CD4-positive, alpha-beta T cell treated with Interleukin-21 for 1 hour (primary cell): ENCODE measurements at places on chromosomes 4 and X.

DNA sequence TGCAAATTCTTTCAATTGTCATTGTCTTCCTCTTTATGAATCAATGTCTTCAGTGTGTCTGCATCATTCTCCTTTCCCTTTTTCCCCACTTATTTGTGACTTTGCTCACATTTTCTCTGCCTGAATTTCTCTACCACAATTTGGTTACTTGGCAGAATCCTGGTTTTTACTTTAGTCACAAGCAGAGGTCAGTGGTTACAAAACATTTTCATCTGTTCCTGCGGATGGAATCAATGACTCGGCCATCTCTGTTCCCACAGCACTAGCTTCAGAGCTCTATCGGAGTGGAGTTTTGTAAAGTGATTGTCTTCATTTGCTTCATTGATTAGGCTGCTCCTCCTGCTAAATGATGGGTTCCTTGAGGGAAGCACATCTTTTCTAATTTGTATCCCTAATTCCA is 501.3 kb upstream of the AADAT start:
- DNase-seq: no peak

GRCh38 chr4:175702703-175703102 is 109.4 kb downstream of the GPM6A start:
- no peak for DNase-seq

- DNase-seq: no peak
Observed at GRCh38 chrX:150268839-150269355, 94.2 kb upstream of the MAMLD1 start.

GRCh38 chr4:21733894-21734630 is 214.5 kb downstream of the KCNIP4 start:
- no peak for DNase-seq

GRCh38 chr4:145189981-145190380 is 9.6 kb upstream of the OTUD4 start:
- DNase-seq: no peak

DNA sequence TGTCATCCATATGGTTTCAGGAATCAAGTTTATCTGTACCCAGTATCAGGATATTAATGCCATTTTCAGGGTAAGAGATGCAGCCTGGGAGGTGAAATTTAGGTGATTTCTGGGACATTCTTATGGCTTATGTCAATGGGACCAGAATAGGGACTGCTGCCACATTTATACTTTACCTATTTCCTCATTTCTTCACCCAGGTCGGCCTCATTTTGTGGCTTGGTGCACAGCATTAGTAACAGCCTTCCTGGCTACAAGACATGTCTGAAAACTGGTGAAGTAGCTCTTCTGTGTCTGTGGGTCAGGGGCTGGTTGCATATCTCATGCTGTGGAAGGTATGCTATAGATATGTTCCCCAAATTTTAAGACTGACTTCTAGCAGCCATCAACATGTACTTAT is 284.8 kb downstream of the AFF2 start:
- no peak for DNase-seq

GRCh38 chr4:120084327-120084726 is 17.7 kb upstream of the MAD2L1 start:
- DNase-seq: no peak

DNA sequence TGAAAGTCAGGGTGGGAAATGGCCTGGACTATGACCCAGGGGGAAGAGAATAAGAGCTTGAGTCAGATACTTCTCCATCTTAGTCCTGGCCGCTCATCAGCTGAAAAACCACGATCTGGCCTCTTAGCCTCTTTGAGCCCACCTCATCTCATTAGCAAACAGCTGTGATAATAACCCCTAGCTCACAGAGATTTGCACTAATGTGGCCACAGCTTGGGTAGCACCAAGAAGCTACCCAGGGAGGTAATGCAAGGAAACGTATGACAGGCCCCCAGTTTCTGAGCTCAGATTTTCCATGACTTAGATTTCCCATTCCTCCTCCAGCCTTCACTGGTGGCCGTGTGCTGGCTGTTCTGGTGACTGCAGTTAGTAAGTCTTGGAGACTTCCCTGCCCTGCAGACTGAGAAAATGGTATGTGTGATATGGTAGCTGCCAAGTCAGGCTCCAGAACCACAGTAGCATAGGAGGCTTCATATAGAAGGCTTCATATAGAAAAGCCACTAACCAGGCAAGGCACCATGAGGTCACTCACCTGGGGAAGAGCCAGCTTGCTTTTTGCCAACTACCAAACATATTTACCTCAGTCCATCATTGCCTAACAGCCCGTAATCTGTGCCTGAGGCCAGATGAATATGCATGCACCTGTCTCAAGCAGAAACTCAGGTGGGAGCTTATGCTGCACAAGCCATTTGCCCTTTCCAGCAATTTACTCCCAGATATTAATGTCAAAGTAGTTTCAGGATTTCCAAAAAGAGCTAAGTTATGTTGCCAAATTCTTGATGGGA is 51.4 kb upstream of the GABRE start:
- DNase-seq: no peak

DNA sequence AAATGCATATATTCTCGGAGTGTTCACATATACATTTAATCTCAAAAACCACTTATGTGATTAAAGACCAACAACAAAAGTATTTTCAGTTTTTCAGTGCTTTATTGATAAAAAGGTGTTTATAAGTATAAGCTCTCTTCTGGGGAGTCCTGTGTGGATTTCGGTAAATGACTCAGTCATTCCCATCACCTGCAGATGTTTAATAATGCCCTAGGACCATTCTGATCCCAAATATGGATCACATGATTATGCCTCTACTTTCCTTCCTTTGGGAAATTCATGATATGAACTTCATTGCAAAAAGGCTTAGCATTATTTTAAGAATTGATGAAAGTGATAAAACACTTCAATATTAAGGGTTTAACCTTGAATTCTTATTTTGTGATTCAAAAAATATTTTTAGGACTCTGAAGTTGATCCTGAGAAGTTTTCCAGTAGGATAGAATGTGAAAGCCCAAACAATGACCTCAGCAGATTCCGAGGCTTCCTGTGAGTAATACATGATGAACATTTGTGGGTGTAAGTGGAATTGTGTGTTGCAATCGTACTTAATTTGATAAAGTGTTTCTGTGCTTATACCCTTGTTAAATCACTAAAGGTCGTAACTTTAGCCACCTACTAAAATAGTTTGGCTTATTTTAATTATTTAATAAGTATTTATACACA is 40.2 kb downstream of the ATP10D start:
- no peak for DNase-seq

DNA sequence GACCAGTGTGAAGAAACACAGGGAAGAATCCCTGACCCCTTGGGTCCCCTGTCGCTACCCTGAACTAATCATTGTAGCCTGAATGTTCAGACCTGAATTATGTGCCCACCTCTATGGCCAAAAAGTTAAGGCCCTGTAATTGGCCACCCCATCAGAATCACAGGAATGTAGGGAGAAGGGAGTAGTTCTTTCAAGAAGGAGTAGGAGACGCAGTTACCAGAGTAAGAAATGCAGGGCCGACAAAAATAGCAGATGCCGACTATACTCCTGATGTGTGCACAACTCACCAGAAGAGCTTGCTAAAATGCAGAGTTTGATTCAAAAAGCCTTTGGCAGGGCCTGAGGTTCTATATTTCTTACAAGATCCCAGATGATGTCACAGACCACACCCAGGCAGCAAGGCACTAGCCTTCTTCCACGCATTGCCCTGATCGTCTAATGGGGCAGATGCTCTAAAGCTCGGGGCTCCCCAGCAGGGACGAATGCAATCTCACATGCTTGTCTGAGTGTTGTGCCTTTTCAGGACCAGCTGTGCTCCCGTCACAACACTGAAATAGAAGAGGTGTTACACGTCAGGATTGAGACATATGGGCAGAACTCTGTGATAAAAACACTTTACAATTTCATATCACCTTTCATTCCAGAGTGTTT is 161.0 kb upstream of the FAM241A start:
- DNase-seq: no peak

DNA sequence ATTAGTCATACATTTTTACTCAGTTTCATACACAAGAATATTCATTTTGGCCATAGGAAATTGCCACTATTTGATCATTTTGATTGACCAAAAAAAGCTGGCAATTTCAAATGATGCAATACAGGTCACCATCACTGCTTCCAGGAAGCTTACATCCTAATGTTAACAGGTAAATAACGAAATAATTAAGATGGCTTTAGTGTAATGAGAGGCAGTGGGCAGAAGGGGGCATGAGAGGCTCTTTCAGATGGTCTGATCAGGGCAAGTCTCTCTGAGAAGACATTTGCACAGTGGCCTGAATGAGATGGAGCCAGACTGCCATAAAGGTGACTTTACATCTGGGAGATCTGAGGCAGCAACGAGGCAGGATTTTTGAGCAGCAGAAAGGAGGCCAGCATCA is 170.7 kb downstream of the SLIT2 start:
- DNase-seq: peak; percentile 40

DNA sequence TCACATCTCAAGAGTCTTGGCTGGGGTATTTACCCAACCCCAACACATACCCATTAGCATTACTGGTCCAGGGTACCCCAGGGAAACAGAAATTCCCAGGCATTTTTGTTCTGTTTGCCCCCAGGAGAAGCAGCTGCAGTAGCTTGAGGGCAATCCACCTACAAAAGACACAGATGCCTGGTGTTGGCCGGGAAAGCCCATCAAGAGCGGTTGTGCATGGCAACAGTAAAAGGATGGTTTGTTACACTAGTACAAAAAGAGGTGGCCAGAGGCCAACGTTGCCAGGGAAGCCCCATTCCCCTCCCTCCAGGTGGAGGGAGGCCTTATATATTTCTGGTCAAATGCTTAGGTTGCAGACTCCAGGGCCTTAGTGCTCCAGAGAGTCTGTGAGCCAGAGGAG is 637.8 kb downstream of the BCOR start:
- DNase-seq: no peak

GRCh38 chr4:105327222-105327621 is 146.6 kb downstream of the PPA2 start:
- no peak for DNase-seq
